ENCODE measurements at places on chromosomes 4 and X.

DNA sequence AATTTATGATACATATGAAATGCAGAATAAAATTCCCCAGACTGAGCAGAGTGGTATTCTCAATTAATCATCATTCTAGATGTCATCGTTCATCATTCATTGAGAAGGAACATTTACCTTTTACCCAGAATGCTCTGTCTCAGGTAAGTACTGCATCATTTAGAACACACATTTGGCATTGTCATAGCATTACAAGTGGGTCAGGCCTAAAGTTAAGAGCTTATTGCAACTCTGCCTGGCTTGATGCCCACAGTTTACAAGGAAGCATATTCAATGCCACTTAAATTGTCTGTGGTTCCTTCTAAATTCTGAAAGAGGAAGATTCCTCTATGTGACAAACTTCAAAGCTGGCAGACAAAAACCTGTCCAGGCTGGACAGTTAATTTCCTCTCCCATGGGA is 87.3 kb downstream of the CAMK2D start:
- no peak for DNase-seq

DNA sequence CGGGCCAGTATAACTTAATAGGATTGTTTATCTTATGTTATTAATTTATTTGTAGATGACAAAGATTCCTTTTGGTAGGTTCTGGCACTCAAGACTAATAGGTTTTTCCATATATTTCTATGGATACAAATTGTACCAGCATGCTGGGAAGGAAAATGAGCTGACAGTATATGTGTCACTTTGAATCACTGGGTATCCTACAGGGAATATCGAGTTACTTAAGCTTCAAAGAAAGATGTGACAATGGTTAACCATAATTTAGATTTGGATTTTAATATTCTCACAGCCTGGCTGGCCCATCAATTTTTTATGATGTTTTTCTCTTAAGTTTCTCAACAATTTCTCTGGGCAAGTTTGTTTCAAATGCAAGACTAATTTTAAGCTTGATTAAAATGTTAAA is 498.8 kb upstream of the FTHL17 start:
- no peak for DNase-seq

DNA sequence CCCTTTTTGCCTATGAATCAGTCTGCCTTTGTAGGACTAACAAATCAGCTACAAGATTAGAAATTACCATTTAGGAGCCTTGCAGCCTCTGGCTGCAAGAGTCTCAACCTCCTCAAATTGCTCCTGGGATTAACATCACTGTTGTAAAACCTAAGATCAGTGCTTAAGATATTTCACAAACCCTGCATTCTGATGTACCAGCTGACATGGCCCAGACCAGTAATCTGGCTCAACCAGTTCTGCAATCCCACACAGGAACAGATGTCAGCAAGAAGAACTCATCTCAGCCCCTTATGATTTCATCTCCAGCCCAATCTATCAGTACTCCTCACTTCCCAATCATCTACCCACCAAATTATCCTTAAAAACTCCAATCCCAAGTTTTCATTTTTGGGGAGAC is 32.5 kb upstream of the AADAT start:
- DNase-seq, result no peak

- no peak for DNase-seq
These were observed 314.1 kb downstream of the STK32B start for GRCh38 chr4:5365071-5366008.

DNA sequence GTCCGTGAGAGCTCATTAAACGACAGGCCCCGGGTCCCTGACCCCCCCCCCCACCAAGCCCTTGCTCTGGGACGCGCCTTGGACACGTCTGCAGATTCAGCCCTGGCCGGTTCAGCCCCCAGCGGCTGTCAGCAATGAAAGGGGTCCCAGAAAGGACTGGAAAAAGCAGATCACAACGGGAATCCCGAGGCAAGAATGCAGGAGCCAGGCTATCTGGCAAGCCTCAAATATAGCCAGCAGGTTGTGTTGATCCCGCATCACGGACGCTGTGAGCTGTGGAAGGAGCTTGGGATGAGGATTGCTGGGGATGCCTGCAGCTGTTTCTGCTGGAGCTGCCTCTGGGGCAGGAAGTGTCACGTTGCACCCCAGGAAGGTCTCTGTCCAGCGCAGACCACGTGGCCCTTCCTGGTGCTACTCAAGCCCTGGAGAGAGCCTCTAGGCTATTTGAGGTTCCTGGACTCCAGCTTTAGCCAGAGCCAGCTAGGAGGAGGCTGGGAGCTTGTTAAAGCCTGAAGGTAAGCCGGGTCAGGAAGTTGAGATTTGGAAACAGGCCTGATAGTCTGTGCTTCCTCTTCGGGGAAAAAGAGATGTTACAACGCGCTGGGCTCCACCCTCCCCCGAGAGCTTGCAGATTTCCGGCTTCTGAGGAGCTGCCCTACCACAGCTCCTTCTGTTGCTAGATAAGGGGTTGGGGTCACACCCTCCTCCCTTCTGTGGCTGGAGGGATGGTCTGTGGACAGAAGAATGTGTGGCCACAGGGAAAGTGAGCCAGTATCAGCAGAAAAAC is 19.3 kb upstream of the CSF2RA start:
- peak; percentile 42 for DNase-seq

DNA sequence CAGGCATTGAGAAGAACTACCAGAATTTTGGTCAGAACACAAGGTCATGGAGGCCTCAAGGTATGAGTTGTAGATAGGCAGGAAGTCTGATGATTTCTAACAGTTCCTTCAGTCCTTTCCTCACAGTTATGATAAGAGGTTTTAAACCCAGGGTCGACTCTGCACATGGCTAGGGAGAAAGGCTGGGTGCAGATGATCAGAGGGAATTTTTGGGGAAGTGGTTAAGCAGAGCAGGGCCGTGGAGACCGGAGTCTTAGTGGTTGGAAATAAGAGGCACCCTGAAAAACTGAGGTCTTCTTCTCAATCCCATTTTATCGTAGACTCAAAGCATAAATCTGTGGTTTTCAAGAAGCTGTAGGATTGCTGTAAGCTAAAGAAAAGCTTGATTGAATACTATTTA is 118.5 kb upstream of the ANK2 start:
- no peak for DNase-seq

DNA sequence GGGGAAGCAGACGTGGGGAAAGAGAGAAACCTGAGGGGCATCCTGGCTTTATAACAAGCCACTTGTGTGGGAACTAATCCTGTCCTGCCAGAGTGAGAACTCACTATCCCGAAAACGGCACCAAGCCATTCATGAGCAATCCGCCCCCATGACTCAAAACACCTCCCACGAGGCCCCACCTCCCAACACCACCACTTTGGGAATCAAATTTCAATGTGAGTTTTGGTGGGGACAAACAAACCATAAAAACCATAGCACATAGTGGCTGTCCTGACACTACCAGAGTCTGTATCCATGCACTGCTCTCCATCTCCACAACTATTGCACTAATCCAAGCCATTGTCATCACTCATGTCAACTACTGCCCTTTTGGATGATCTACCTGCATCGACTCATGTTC is 28.5 kb upstream of the SEPTIN6 start:
- no peak for DNase-seq

DNA sequence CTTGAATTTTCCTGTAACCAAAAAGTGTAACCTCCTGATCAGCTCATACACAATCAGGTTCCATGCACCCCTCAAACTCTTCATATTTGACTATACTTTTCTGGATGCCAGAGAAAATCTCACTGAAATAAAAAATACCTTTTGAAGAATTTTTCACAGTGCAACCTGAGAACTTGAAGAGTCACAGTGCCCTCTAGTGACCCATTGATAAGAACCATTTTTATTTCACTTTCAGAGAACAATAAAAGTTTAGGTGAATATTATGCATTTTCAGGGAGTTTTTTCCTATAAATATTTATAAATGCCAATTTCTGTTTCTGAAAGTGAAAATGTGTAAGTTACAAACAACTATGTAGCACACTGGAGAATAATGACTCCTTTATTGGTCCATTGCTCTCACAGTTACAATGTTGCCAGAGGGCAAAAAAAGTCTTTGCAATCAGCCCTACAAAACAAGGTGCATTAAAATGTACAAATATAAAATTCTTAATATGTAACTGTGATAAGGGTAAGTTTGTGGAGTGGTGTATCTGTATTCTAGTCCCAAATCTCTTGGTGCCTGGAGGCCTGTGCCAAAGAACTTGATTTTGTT is 153.6 kb upstream of the INTU start:
- no peak for DNase-seq

- DNase-seq, result no peak
These were observed 68.8 kb downstream of the SLITRK2 start for GRCh38 chrX:145886469-145886868.

DNA sequence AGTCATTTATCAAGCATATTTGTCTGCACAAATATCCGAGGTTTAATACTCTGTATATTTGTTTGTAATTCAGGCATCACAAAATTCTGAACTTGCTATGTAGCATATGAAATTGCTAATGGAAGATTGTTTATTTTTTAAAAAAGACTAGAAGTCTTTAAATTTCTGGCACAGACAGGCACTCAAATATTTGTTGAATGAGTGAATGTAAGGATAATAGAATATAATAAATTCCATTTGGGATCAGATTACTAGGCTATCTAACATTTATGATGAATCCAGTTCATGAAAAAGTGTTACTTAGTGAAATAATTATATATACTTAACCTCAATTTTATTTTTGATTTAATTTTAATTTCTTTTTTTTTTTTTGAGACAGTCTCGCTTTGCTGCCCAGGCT is 30.4 kb upstream of the TEC start:
- no peak for DNase-seq

DNA sequence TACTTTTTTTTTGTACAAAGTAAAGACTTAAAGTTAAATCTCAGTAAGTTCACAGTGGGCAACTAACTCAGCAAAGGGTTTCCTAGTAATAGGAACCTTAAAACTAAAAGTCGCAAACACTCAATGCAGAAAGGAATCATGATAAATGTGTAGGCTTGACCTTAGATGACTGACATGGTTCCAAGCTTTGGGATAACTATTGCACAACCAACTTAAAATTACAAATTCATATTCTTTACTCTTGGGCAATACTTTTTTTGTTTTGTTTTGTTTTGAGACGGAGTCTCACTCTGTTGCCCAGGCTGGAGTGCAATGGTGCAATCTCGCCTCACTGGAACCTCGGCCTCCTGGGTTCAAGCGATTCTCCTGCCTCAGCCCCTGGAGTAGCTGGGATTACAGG is 8.2 kb downstream of the ELOVL6 start:
- no peak for DNase-seq

GRCh38 chr4:174198828-174199227 is 84.6 kb downstream of the FBXO8 start:
- no peak for DNase-seq

DNA sequence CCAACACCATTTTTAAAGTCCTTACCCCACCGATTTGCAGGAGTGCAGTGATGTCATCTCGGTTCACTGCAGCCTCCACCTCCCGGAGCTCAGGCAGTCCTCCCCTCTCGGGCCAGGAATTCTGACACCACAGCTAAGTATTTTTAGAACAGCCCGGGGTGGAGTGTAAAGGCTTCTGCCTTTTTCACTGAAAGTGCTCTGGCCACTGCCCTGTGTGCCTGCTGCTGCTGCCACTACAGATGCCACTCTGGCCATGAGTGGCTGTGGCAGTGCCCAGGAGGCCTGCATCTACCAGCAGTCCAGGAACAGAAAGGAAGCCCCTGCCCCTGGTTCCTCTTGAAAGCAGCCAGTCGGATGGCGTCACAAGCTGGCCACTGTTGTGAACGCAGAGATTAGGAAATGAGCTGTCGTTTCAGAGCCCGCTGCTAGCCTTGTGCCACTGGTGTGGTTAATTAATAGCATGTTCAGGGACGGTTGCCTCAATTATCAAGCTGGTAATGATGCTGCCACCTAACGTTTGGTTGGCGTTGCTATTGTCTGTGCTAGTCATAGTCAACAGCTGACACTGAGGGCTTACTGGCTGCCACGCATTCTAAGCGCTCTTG is 23.6 kb upstream of the TBC1D14 start:
- DNase-seq, result no peak

DNA sequence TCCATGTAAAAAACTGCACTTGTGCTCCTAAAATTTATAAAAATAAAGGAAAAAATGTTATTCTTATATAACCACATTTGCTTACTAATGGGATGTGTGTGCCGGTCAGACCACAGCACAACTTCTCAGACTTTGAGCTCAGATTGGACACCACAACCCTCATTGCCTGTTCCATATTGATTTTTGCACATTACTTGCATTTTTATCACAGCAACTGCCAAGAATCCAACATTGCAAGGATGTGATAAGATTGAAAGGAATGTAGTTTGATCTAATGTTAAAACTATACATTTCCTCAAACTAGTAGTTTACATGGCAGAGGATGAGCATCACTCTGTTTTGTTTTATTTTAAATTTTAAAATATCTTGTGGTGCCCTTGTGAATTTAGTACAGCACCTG is 227.8 kb downstream of the KDR start:
- no peak for DNase-seq

- DNase-seq, result no peak
These were observed 84.0 kb downstream of the PHKA2 start for GRCh38 chrX:18899796-18900380.

DNA sequence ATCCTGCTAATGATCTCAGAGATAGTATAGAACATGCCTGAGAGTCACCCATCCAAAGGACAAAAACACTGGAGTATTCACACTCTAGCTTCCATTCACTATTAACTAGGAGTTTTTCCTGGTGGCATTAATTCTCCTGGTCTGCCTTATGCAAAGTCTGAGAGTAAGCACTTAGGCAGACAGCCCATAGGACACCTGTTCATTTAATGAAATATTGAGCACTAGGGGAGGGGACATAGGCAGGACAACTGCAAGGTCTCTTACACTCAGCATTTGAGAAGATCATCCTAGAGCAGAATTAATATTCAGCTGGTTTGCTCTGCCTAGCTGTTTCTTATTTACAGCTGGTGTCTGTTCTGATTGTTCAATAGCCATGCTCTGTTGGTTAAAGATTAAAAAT is 508.5 kb downstream of the CENPC start:
- no peak for DNase-seq

DNA sequence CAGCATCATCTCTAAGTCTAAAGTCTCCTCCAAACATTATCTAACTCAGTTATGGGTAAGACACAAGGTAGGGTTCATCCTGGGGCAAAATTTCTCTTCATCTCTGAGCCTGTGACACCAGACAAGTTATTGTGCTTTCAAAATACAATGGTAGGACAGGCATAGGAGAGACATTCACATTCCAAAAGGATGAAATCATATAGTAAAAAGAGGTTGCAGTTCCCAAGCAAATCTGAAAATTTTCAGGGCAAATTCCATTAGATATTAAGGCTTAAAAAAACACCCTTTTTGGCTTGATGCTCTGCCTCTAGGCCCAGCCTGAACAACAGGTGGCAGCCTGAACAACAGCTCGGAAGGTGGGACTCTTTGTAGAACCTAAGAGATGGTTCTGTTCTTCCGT is 448.3 kb upstream of the SLIT2 start:
- DNase-seq, result no peak

DNA sequence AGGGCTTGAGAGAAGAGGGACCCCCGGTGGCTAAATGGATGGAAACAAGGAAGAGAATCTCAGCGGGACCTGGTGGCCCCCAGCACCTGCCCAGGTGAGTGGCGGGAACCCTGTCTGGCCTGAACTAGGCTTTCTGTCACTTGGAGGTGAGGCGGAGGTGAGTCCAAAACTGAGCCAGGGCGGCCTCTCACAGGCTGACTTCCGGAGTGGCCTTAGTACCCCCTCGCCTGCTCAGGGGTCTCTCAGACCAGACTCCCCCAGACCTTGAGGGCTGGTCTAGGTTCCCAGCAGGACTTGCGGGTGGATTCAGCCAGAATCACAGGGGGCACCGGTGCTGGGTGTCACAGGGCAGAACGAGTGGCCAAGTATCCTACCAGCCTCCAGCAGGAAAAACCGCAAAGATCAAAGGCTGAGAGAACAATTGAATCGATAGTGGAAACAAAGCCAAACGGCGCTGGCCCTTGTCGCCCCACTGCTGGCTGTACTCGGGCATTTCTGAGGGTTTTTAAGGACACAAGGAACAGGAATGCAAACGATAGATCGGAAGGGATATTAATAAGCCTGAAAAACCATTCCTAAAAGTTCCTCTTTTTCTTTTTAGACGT is 67.8 kb downstream of the WFS1 start:
- DNase-seq, result no peak
